Progenitor cell of endocrine pancreas (in vitro differentiated cells): ENCODE measurements at places on chromosomes 5 and 9. TPM values are rescaled to one million over a fixed set of nuclear protein-coding genes. Genes with fewer than 3 reads are reported as not detected.

KIF27 gene
- total RNA-seq: 22.5 and 24.6 TPM in 2 replicates

- DNase-seq: no peak
Measured at GRCh38 chr9:14868772-14869583, 41.2 kb downstream of the FREM1 start.

DNA sequence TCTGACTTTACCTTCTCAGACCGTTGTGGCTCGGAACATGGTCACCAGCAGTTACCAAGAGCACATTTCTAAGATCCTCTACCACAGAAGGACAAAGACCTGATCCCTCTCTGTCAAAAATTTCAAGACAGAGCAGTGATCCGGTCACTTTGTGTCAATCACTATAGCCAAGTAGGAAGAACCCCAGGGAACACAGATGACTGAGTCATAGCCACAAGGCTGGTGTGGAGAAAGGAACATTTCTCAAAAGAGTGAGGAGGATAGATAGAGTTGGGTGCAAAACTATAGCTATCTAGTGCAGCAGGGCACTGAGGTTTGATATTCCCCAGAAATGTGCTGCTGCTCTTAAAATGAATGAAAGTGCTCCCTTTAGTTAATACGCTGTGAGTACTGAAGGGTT lies 130.7 kb upstream of the SMIM23 start:
- DNase-seq: no peak

DNA sequence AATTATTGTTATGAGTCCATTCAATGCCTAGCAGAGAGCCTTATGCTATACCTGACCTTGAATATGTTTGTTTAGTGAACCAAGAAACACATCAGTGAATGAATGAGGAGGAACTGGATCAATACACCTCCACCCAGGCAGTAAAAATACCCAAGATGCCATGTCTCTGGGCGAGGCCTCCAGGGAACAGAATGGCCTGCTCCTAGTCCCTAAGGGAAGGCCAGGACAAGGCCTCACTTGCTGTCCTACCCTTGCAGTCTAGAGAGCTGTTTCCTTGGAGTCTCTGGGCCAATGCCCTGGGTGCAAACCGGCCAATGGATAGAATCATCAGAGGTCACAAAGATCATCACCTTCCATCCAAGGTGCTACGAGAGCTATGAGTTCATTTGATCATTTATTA lies 26.1 kb downstream of the TNIP1 start:
- DNase-seq: no peak

- no peak for DNase-seq
Measured at GRCh38 chr5:126377424-126377823, 45.8 kb upstream of the GRAMD2B start.

DNA sequence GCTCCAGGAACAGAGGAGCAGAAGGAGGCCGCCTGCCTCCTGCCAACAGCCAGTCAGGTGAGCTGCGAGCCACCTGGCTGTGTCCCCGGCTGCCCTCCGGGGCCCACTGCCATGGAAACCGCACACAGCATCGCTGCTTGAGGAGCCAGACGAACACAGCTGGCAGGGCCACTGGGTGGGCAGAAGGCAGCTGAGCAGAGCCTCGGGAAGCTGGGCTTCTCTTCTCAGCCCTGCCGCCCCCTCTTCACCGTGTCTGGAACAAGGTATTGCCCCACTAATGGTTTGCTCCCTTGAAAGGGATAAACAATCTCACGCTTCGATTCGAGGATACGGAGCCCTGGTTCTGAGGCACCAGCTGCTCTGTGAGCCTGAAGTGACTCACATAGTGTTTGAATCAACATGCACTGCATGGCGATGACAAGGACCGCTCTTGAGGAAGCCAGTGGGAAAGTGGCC lies 63.7 kb upstream of the RUFY1 start:
- DNase-seq: no peak

DNA sequence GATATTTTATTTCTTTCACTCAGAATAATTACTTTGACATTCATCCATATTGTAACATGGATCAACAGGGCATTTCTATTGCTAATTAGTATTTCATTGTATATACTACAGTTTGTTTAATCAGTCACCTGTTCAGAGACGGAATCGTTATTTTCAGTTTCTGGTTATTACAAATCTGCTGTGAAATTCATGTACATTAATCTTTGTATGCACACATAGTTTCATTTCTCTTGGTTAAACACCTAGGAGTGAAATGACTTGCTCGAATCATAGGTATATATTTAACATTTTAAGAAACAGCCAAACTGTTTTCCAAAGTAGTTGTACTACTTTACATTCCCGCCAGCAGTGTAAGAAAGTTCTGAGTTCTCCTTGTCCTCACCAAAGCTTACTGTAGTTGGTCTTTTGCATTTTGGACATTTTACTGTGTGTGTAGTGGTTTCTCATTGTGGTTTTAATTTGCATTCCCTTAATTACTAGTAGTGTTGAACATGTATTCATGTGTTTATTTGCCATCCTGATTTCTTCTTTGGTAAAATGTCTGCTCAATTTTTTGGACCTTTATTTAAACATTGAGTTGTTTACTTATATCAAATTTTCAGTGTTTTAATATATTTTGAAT lies 198.2 kb downstream of the SAXO1 start:
- no peak for DNase-seq

GRCh38 chr9:23464275-23464674 lies 361.8 kb downstream of the ELAVL2 start:
- DNase-seq: no peak

- DNase-seq: no peak
Measured at GRCh38 chr5:89300426-89300970, 417.5 kb upstream of the MEF2C start.
